ENCODE measurements at places on chromosomes 1 and 21.

DNA sequence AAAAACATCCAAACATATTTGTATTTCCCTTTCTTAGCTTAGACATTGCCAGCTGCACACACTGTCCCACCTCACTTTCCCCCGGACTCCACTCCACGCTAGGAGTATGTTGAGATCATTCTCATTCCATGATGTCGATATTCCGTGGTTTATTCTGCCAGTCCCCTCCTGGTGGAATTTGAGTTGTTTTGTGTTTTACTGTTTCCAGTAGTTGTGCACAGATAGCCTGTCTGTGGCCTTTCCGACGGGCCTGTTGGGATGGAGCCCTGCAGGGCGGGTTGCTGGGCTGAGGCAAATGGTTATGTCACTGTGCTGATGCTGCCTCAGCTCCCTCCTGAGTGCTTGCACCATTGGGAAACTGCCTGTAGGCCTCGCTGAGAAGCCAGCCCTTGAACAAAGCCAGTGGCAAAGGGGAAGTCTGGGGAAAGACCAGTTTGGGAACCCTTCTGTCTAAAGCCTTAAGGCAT is 12.8 kb downstream of the TRAPPC10 start:
- DNase-seq, result peak; percentile 79

GRCh38 chr1:2482588-2482987 is 6.5 kb downstream of the PLCH2 start:
- no peak for DNase-seq

- DNase-seq, result peak; percentile 94
Observed at GRCh38 chr1:9539165-9539828, at the start of gene SLC25A33. TSS of gene SLC25A33 (plus strand) at chr1:9539465. CDS start at chr1:9539692, 227 bp downstream.

GRCh38 chr1:116115476-116116439 is 4.6 kb downstream of the MAB21L3 start:
- DNase-seq, result peak; percentile 84

DNA sequence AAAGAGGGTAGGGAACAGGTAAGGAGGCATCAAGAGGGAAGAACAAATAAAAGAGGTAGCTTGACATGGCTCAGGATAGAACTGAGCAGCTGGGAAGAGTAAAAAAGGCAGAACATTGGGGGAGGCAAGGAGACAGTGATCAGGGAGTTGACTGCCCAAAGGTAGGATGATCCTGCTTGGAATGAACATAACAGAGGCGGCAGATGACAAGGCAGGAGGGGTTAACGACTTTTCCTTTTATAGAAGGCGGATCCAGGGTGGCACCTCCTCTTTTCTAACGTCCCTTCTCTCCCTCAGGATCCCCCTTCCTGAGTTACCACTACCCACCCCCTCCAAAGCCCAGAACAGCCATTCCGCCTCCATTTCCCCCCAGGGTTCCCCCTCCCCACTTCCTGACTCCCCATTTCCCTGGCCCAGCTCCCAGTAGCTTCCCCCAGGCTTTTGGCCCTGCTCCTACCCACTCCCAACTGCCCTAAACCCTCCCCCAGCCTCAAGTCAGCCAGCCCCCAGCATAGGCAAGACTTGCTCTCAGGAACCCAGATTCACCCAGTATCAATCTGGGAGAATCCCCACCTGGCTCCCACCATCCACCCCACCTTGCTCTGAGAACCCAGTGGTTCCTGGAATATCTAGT is 769 bp upstream of the ADAMTS4 start:
- DNase-seq, result no peak

- DNase-seq, result no peak
Observed at GRCh38 chr1:111987502-111987901, 2.0 kb downstream of the KCND3 start.

GRCh38 chr21:32611471-32611997 is 643 bp downstream of the CFAP298 start:
- peak; percentile 44 for DNase-seq

DNA sequence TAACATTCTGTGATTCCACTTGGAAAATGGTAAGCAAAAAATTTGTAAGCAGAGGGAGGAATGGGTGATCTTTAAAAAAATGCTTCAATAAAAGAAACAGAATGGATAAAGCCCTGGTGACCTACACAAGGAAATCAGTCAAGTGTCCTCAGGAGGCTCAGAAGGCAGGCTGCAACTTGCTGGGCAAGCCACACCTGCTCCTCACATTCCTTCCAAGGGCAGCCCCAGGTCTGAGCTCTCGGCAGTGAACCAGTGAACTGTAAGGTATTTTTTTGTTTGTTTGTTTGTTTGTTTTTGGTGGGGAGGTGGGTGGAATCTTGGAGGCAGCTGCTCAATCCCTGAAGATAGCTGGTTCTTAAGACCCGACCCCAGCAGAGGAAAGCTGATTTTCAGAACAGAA is 4.4 kb downstream of the TACSTD2 start:
- no peak for DNase-seq

GRCh38 chr1:220732621-220733020 is 15.5 kb upstream of the MTARC2 start:
- no peak for DNase-seq

GRCh38 chr1:92792340-92792782 is 7.5 kb upstream of the EVI5 start:
- no peak for DNase-seq

DNA sequence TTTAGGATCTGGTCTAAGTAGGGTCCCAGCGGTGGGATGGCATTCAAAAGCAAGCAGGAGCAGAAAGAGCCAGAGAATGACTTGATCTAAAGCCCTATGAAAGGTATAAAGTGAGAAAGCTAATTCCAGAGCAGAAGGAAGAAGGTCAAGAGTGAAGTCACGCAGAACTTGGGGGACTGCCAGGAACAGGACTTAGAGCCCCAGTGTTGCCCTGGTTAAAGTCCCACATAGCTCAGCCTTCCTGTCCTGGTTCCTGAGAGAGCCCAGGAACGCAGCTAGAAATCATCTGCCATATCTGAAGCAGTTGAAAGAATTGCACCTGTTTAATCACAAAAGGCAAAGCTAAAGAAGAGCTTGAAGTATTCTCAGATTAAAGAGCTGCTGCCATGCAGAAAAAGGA is 160.6 kb upstream of the ATP1B1 start:
- no peak for DNase-seq

- DNase-seq, result no peak
Observed at GRCh38 chr1:227038401-227038800, 98.3 kb downstream of the COQ8A start.

DNA sequence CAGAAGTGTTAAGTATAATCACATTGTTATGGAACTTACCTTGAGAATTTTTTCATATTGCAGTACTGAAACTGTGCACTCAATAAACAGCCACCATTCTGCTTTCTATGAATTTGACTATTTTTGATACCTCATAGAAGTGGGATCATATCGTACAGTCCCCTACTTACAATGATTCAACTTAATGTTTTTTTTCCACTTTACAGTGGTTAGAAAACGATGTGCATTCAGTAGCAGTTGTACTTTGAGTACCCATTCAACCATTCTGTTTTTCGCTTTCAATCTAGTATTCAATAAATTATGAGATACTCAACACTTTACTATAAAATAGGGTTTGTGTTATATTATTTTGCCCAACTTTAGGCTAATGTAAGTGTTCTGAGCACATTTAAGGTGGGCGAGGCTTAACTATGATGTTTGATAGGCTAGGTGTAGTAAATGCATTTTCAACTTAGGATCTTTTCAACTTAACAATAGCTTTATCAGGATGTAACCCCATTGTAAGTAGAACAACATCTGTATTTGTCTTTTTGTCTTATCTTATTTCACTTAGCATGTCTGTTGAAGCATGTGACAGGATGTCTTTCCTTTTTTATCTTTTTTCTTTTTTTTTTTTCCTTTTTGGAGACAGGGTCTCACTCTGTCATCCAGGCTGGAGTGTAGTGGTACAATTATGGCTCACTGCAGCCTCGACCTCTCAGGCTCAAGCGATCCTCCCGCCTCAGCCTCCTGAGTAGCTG is 42.4 kb upstream of the KCNQ4 start:
- DNase-seq, result no peak

- no peak for DNase-seq
Observed at GRCh38 chr21:42582787-42583476, 69.3 kb downstream of the SLC37A1 start.

GRCh38 chr1:24635195-24635843 is 7.8 kb upstream of the SRRM1 start:
- peak; percentile 68 for DNase-seq

DNA sequence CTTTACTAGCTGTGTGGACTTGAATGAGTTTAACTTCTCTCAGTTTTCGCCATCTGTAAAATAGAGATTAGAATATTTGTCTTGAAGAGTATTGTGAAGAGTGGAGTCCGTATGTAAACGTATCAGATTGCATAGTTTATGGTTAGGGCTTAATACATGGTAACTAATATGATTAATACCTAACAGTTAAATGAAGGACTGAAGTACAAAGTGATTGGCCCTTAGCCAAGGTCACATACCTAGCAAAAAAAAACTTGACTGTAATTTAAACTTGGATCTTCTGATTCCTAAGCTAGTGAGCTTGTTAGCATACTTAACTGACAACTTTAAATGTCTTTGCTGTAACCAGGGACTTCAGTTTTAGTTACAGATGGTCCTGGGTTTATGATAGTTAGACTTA is 1.9 kb downstream of the GIPC2 start:
- no peak for DNase-seq

GRCh38 chr21:44931137-44931500 is 8.7 kb upstream of the SLX9 start:
- DNase-seq, result peak; percentile 45

GRCh38 chr1:205441716-205442050 is 14.2 kb downstream of the BLACAT1 start:
- DNase-seq, result no peak

- DNase-seq, result no peak
Observed at GRCh38 chr1:180928331-180929230, 15.9 kb downstream of the KIAA1614 start.

- no peak for DNase-seq
Observed at GRCh38 chr1:51871351-51871975, 7.1 kb downstream of the NRDC start.

GRCh38 chr1:178310685-178311105 is 186.1 kb downstream of the CLEC20A start:
- DNase-seq, result peak; percentile 88

GRCh38 chr1:152127673-152128072 is 12.4 kb upstream of the TCHH start:
- DNase-seq, result no peak

GRCh38 chr21:21828130-21828529 is 829.9 kb downstream of the NCAM2 start:
- DNase-seq, result no peak

DNA sequence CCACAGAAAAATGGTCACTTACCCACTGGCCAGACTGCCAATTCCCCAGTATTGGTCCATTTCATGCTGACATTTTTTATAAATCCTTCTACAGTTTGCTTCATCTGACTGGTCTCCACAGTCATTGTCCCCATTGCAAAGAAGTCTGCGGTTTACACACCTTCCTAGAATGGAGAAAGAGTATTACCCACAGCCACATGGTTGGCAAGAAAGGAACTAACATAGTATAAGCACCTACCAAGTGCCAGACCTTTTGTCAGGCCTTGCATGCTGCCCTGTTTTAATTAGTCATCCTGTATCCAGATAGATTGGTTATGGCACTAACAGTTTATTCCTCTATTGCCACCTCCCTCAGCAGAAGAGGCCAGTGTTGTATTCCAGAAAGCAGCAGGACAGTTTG is 11.2 kb downstream of the C8B start:
- no peak for DNase-seq

GRCh38 chr1:167538657-167539056 is 14.9 kb downstream of the CREG1 start:
- peak; percentile 21 for DNase-seq

- no peak for DNase-seq
Observed at GRCh38 chr1:170730438-170730837, 66.5 kb downstream of the PRRX1 start.

- no peak for DNase-seq
Observed at GRCh38 chr1:202553560-202554038, 156.7 kb downstream of the SYT2 start.
